ENCODE measurements at places on chromosomes 2 and 18.

- DNase-seq: no peak
These were observed 192.8 kb downstream of the MTX2 start for GRCh38 chr2:176461809-176462670.

GRCh38 chr18:41871229-41872000, 83.6 kb upstream of the PIK3C3 start:
- DNase-seq: no peak

DNA sequence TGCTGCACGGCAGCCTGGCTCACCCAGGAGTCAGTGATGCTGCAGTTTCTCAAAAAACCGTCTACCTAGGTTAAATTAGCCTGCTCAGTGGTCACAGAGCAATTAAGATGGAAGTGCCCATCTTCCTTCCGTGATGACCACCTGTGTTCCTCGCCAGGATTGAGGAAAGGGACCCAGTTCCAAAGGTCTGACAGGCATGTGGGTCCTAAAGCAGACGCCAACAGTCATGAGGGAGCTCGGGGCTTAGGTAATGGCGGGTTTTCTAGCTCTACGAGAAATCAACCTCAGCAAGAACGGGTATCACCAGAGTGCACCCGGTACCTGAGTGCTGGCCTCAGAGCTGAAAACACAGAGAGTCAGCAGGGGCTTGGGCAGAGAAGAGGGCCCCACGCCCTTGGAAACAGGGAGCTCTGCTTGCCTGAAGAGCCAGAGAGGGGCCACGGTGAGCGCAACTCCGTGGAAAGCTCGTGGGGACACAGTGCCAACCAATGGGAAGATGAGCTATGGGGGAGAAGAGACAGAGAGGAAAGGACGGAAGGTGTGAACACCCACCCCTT, 34.3 kb upstream of the DNMT3A start:
- DNase-seq: no peak

DNA sequence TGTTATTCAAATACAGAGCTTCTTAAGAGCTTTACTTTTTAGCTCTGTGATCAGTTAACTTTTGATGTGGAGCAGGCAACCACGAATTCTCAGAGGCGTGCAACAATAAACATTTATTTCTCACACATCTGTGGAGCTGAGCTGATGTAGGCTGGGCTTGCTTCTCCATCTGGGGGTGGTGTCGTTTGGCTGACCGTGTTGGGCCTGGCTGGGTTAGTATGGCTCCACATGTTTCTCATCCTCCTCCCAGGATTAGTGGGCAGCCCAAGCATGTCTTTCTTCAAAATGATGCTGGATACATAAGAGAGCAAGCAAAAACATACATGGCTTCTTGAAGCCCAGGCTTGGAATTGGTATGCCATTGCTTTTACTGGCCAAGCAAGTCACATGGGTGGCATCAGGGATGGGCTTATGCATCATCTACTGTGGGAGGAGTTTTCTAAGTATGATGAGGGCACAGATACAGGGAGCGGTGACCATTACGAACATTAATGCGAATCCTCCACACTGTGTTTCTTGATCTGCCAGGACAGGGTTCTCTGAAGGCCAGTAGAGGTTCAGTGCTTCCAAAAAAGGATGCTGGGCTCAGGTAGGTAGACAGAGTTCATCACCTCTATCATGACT, 157.0 kb upstream of the TNP1 start:
- DNase-seq: no peak

- DNase-seq: no peak
These were observed 72.0 kb downstream of the INPP5D start for GRCh38 chr2:233131936-233132720.

DNA sequence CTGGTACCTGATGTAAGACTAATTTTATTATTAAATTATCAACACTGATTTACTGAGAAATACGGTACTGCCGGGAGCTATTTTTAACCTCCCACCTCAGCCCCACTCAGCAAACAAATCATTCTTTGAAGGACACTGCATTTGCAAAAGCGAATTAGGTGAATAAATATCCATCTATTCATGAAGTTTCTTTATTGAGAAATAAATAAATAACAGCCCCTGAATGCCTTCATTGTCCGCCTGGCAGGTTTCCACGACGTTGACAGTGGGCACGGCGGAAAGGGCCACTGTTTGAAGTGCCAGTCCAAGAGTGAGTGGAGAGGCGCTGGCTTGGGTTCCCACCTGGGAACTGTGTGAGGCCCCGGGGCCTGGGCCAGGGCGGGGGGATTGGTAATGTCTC, 15.7 kb downstream of the C1QL2 start:
- DNase-seq: no peak

- DNase-seq: peak; percentile 19
These were observed 210.6 kb downstream of the ZNF521 start for GRCh38 chr18:25141399-25141798.

GRCh38 chr2:170162271-170162632, 15.7 kb upstream of the MYO3B start:
- no peak for DNase-seq

DNA sequence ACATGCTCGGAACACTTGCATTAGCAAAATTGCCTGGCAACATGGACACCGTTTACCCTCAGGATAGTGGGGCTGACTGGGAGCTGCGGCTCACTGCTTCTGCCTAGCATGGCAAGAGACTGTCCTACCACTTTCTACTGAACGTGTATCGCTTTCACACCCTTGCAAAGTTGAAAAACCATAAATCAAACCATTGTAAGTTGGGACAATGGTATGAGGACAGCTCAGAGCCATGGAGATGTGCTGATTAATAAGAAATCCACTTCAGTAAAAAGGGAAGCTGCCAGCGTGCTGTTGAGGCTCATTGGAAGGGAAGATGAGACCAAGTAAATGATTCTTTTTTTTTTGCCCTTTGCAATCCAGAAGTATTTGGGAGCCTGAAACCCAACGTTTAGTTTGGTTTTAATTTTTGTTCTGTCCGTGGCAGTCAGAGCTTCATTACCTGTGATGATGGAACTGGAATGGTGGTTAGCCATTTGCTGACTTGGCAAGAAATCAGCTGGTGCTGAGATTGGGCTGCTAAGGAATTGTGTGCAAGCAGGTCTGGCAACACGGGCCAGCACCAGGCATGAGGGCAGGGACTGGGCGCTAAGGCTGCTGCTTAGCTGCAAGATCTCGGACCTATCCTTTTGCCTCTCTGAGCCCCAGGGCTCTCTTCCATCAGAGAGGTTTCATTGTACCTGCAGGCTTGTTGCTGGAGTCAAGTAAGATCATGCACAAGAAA, 75.5 kb upstream of the HS6ST1 start:
- DNase-seq: no peak

- DNase-seq: peak; percentile 57
These were observed 72.6 kb upstream of the THUMPD2 start for GRCh38 chr2:39851651-39852110.

- peak; percentile 73 for DNase-seq
These were observed 3.2 kb downstream of the TEKT4 start for GRCh38 chr2:94874277-94874997.

GRCh38 chr2:158473719-158474392, 17.1 kb downstream of the PKP4 start:
- peak; percentile 74 for DNase-seq

- DNase-seq: no peak
These were observed 2.2 kb downstream of the PSD4 start for GRCh38 chr2:113175736-113176695.

- DNase-seq: no peak
These were observed 54.7 kb downstream of the TGIF1 start for GRCh38 chr18:3504637-3505036.

DNA sequence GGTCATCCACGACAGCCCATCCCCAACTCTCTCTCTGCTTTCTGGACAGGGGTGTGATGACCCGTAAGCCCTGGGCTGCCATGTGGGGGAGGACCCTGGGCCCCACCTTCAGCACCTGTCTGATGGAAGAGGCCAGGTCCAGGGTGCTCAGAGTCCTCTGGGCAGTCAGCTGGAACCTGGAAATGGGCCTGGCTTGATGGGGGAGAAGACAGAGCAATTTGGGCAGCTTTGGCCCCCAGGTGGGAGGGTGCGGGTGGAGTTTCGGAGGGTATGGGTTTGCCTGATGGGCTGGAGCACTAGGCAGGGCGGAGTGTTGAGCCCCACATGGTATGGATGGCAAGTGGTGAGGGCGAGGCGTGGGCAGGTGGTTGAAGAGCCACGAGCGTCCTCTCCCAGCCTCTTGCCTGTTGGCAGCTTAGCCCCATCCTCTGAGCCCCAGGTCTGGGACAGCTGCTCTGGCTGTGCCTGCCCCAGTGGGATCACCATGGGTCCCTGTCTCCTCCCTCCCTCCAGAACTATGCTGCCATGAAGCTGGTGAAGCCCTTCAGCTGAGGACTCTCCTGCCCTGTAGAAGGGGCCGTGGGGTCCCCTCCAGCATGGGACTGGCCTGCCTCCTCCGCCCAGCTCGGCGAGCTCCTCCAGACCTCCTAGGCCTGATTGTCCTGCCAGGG, 232.7 kb downstream of the DYSF start:
- no peak for DNase-seq

- DNase-seq: no peak
These were observed 28.5 kb downstream of the IL37 start for GRCh38 chr2:112939425-112939824.

GRCh38 chr2:152594022-152594766, 123.1 kb downstream of the PRPF40A start:
- no peak for DNase-seq
